K562 (cell line): ENCODE measurements at places on chromosomes 7 and 10.

GRCh38 chr10:2659660-2660209 is 407.6 kb upstream of the PFKP start:
- DNase-seq: no peak

- DNase-seq: no peak
Observed at GRCh38 chr10:22183771-22184461, 33.9 kb downstream of the EBLN1 start.

GRCh38 chr10:31754803-31755624 is 173.6 kb downstream of the ARHGAP12 start:
- DNase-seq: no peak

DNA sequence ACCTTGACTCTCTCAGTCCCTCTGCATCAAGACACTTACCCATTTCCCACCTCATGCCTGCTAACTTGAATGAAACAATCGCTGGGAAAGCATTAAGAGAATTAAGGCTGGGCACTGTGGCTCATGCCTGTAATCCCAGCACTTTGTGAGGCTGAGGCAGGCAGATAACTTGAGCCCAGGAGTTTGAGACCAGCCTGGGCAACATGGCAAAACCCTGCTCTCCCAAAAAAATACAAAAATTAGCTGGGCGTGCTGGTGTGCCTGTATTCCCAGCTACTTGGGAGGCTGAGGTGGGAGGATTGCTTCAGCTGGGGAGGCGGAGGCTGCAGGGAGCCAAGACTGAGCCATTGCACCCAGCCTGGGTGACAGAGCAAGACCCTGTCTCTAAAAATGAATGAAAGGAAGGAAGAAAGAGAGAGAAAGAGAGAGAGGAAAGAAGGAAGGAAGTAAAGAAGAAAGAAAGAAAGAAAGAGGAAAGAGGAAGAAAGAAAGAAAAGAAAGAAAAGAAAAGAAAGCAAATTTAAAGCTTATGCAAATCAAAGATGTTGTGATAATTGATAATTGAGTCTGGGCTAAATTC is 646 bp downstream of the SERPINE1 start:
- no peak for DNase-seq

DNA sequence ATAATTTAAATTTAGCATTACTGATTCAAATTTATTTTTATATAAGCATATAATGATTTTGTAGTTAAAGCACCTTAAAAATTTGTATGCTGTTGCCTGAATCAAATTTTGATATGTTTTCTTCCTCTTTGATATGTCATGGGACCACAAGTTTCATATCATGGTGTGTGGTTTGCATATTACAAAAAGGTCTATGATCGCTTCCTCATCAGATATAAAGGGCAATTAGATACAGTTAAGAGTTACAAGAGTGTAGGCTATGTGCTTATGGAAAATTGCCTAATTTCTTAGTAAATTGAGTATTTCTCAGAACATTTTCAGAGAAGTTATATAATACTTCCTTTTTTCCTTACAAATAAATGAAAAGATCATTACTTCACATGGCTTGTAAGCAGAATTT is 22.2 kb downstream of the MRC1 start:
- no peak for DNase-seq

DNA sequence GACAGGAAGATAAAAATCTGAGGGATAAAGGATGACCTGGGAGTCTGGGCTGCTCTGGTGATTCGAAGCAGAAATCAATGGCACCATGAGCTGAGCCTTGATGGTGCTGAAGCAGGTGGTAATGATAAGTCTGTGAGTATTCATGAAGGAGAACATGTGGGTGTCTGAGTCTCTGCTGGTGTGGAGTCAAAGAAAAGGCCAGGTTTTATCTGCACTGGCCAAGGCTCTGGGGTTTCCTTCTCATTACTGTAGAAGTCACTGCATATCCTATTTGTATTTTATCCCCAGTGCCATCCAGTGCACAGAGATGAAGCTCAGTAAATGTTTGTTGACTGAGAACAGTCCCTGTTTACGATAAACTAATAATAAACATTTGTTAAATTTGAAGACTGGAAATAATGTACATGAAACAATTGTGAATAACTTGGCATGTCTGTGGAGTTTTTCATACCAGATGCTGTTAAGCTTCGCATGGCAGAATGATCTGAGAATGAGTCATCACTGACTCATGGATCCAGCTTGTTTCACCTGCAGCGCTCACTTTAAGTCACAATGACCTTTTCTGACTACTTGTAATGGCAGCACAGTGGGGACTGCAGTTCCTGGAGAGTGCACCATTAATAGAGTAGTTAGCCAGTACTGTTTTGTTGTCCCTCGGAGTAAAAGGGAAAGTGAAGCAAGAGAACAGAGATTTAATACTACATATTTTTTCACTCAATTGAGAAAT is 538.5 kb downstream of the HTR7 start:
- no peak for DNase-seq

GRCh38 chr10:42973870-42974692 is 102.8 kb upstream of the RET start:
- DNase-seq: no peak

- DNase-seq: no peak
Observed at GRCh38 chr7:94176694-94177200, 172.6 kb upstream of the BET1 start.

GRCh38 chr7:44738876-44739665 is 9.6 kb upstream of the ZMIZ2 start:
- no peak for DNase-seq

- no peak for DNase-seq
Observed at GRCh38 chr7:47901542-47901941, 46.7 kb downstream of the PKD1L1 start.

- peak; percentile 75 for DNase-seq
Observed at GRCh38 chr7:132518102-132518838, 58.0 kb downstream of the PLXNA4 start.

- DNase-seq: no peak
Observed at GRCh38 chr7:132137681-132138080, 438.6 kb downstream of the PLXNA4 start.

DNA sequence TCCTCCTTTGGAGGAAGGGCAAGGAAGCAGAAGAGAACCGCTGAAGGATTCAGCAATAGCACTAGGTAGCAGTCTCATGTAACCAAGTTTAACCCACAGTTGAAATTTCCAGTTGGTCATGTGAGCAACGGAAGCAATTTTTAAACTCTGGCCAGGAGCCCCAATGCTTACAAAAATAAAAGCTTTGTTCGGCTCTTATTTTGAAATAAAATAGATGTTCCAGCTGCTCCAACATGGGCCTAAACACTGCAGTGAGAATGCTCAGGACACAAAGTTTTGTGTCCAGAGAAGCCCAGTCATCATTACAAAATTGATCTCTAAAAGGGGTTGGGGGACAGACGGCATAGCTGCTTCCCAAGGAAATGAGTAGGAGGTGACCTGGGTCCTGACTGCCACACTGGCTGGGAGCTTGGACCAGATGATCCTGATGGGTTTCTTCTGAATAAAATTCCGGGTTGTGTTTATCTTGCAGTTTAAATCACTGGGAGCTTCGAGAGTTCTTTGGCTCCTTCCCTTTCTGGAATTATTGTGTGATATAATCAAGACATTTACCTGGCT is 452 bp upstream of the TMEM140 start:
- DNase-seq: peak; percentile 17

DNA sequence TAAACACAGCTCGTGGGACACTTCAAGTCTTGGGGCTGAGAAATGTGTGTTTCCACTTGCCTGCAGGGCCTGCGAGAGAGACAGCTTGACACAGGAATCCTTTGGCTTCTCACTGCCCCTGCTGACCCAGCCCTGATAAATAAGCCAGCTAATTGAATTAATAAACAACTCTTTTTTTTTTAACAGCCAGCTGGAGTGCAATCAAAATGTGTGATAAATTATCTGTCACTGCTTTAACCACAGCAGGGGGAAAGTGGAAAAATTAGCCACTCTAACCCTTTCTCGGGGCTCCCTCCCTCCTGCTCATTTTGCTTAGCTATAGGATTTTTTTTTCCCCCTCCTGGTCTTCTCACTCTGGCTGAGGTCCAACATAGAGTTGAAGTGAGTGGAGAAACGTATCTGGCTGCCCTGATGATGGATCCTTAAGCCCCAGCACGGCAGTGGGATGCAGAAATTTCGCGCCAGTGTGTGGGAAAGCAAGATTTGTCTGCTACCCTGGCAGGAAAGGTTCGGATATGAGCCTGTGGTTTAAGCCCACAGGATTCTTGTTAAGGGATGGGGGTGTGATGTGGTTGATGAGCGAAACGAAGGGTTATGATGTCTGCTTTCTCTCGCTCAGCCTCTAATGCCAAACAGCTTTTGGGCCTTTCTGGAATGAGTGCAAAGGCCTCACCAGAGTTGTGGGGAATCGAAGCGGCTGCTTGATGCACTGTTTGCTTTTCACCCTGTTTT is 173.8 kb downstream of the TRIL start:
- no peak for DNase-seq

GRCh38 chr10:131933016-131933695 is 32.3 kb downstream of the PPP2R2D start:
- DNase-seq: peak; percentile 48
